Activated CD8-positive, alpha-beta memory T cell treated with anti-CD3 and anti-CD28 coated beads, Interleukin-2, amount 10 ng/mL, durations not matched to agents 7 days and 5 days (primary cell): ENCODE measurements at places on chromosomes 6 and 20. TPM values are rescaled to one million over a fixed set of nuclear protein-coding genes. Genes with fewer than 3 reads are reported as not detected.

Gene TTBK1
- total RNA-seq, result 0.20 TPM

Gene APOM
- total RNA-seq, result 3.7 TPM

Gene DDO
- not detected for total RNA-seq

DNA sequence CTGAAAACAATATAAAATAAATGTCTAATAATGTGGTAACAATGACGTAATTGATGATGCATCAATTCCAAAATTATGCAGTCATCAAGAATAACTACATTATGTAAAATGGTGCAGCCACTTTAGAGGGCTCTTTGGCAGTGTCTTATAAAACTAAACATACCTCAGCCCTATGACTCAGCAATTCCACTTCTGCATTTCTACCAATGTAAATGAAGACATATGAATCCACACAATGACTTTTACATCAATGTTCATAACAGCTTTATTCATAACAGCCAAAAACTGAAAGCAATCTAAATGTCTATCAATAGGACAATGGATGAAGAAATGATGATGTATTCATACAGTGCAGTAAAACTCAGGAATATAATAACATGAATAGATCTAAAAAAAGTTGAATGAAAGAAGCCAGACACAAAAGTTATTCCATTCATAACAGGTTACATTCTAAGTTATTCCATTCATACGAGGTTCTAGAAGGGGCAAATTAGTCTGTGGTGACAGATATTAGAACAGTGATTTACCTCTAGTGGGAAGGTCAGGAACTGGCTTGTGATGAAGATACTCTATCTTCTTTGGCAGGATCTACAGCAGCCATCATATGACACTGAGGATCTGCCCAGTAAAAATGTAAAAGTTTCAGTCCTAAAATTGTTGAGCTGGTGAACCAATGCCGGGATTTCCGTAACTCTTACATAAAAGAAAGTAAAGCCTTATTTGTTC, 396.1 kb downstream of the PLCB1 start:
- DNase-seq, result no peak
- H3K27ac ChIP-seq, result no peak overlapping the region
- H3K27me3 ChIP-seq, result no peaks in the 10 kb centered on the region
- no peak overlapping the region for H3K4me3 ChIP-seq
- H3K36me3 ChIP-seq, result no peaks in the 10 kb centered on the region
- H3K4me1 ChIP-seq, result no peaks in the 10 kb centered on the region

DNA sequence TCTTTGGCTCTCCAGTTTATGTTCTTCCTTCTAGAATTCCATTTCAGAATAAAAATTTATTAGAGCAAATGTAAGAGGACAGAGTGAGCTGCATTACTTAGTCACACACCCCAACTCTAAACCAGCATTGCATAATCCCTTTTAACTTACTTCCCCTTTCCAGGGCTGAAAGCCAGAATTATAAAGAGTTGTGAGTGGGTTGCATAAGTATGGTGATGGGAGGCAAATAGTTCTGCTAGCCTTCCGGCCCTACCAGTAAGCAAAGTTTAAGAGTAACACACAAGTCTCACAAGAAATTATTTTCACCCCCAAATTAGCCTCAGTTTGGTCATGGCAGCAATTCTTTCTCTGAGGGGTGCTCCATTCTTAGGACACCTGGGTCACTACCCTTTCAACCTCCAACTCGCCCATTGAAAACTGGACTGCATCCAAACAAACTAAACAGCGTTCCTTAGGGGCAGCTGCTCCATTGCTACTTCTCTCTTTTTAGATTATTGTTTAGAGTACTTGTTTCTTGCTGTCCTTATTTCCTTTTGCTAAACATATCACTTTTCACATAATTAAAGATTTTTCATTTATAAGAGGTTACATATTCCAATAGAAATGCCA, 1.6 kb downstream of the KIAA0408 start:
- H3K27me3 ChIP-seq, result no peaks in the 10 kb centered on the region
- H3K27ac ChIP-seq, result no peak overlapping the region
- H3K4me3 ChIP-seq, result no peak overlapping the region
- H3K4me1 ChIP-seq, result peaks cover 21% of the 10 kb centered on the region
- DNase-seq, result no peak
- H3K36me3 ChIP-seq, result peaks cover 4% of the 10 kb centered on the region

- DNase-seq, result peak; percentile 16
- H3K27me3 ChIP-seq, result peaks cover 89% of the 10 kb centered on the region
- H3K4me1 ChIP-seq, result no peaks in the 10 kb centered on the region
- H3K36me3 ChIP-seq, result no peaks in the 10 kb centered on the region
- H3K27ac ChIP-seq, result peak overlapping the region; percentile 74
Observed at GRCh38 chr20:21523281-21523868, 9.5 kb upstream of the NKX2-2 start.

DNA sequence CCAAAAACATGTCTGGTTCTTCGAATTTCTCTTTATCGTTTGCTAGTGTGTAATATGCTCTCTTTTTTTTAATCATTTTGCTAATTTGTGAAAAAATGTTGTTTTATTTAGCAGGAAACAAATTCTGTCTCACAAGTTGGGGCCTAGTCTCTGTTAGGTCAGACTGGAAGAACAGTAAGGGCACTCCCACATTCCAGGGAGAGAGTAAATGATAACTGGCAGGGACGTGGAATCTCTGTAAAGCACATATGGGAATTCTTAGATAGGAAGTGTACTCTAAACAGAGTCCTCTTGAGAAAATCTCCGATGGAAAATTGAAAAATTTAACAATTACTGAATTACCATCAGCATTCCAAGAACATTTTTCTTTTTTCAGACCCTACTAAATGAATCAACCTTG, 16.4 kb upstream of the CCDC28A start:
- no peaks in the 10 kb centered on the region for H3K36me3 ChIP-seq
- no peaks in the 10 kb centered on the region for H3K27me3 ChIP-seq
- H3K4me3 ChIP-seq, result no peak overlapping the region

DNA sequence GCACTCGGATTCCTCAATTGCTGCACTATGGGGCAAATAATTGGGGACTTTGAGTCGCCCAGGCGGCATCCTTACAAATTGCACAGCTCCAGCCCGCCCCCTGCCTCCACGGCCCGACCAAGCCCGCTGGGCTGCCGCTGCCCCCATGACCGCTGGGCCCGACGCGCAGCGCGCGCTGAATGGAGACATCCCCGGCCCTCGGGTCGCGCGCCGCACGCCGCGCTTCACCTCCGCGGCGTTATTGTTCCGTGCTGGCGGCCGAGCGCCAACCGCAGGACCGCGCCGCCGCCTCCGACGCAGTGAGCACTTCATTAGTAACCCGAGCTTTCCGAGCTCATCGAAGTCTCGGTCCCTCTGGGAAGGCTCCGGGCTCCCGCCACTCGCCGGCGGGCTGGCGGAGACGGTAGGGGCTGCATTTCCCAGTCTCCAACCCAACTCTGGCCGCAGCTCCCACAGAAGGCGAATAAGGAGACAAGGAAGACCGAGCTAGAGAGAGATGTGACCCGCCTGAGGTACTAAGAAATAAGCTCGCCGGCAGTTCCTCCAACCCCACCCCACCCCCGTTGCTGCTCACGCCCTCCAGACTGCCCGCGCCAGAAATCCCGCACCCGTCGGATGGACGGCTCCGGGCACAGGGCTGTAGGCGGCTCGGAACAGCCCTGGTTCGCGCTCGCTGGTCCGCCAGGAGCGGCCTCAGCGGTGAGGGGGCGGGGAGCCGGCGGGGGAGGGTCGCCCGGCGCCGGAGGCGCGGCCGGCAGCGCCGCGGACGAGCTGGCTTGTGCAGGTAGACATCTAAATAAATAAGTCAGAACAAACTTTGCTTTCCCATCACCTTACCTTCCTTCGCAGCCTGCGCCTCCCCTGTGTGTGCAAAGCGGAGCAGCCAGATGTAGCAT, 703 bp downstream of the EPHA7 start:
- peak overlapping the region; percentile 57 for H3K4me3 ChIP-seq
- H3K4me1 ChIP-seq, result peaks cover 20% of the 10 kb centered on the region
- peaks cover 4% of the 10 kb centered on the region for H3K36me3 ChIP-seq
- peaks cover 58% of the 10 kb centered on the region for H3K27me3 ChIP-seq

DNA sequence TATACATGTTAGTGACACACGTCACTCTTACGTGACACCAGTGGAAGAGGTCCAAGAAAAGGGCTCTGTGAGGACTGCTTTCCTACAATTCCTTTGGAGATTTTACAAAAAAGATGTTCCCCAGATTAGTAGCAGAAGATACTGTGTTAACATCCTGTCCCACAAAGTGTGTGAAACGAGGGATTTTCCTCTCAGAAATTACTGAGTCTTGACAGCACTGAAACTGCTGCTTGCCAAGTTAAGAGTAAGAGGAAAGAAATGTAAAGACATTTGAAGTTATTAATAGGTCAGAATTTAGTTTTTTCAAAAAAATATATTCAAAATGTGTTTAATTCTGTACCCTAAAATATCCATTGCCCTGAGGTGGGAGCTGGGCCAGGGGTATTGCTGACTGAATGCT, 58.8 kb upstream of the MAP7 start:
- peaks cover 23% of the 10 kb centered on the region for H3K36me3 ChIP-seq
- H3K27ac ChIP-seq, result no peak overlapping the region
- no peak for DNase-seq

- peaks cover 70% of the 10 kb centered on the region for H3K4me1 ChIP-seq
- peak overlapping the region; percentile 89 for H3K27ac ChIP-seq
- peak; percentile 85 for DNase-seq
- H3K36me3 ChIP-seq, result peaks cover 3% of the 10 kb centered on the region
- no peaks in the 10 kb centered on the region for H3K27me3 ChIP-seq
Observed at GRCh38 chr6:30769088-30769852, 24.9 kb upstream of the IER3 start.

- H3K36me3 ChIP-seq, result no peaks in the 10 kb centered on the region
- no peak overlapping the region for H3K27ac ChIP-seq
Observed at GRCh38 chr6:136303516-136303915, 13.9 kb upstream of the BCLAF1 start.

- H3K36me3 ChIP-seq, result no peaks in the 10 kb centered on the region
- no peak overlapping the region for H3K4me3 ChIP-seq
- peaks cover 3% of the 10 kb centered on the region for H3K4me1 ChIP-seq
- peaks cover 3% of the 10 kb centered on the region for H3K27me3 ChIP-seq
- no peak for DNase-seq
Observed at GRCh38 chr6:119501798-119502483, 152.4 kb upstream of the MAN1A1 start.

- H3K27ac ChIP-seq, result no peak overlapping the region
- H3K27me3 ChIP-seq, result peaks cover 52% of the 10 kb centered on the region
- H3K4me3 ChIP-seq, result no peak overlapping the region
- no peak for DNase-seq
Observed at GRCh38 chr20:10658876-10659632, 14.7 kb downstream of the JAG1 start.
